Stimulated activated CD8-positive, alpha-beta memory T cell treated with anti-CD3 and anti-CD28 coated beads, Interleukin-4, amount 100 ng/mL, for 1 hour (primary cell): ENCODE measurements at places on chromosomes 7 and 10.

GRCh38 chr7:156091519-156092080 is 279.3 kb upstream of the SHH start:
- no peak for DNase-seq

DNA sequence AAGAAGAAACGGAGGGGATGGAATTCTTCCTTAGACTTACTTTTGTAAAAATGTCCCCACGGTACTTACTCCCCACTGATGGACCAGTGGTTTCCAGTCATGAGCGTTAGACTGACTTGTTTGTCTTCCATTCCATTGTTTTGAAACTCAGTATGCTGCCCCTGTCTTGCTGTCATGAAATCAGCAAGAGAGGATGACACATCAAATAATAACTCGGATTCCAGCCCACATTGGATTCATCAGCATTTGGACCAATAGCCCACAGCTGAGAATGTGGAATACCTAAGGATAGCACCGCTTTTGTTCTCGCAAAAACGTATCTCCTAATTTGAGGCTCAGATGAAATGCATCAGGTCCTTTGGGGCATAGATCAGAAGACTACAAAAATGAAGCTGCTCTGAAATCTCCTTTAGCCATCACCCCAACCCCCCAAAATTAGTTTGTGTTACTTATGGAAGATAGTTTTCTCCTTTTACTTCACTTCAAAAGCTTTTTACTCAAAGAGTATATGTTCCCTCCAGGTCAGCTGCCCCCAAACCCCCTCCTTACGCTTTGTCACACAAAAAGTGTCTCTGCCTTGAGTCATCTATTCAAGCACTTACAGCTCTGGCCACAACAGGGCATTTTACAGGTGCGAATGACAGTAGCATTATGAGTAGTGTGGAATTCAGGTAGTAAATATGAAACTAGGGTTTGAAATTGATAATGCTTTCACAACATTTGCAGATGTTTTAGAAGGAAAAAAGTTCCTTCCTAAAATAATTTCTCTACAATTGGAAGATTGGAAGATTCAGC is 158.7 kb upstream of the LANCL2 start:
- no peak for DNase-seq

GRCh38 chr10:49502358-49502757 is 36.6 kb downstream of the ERCC6 start:
- DNase-seq: no peak

DNA sequence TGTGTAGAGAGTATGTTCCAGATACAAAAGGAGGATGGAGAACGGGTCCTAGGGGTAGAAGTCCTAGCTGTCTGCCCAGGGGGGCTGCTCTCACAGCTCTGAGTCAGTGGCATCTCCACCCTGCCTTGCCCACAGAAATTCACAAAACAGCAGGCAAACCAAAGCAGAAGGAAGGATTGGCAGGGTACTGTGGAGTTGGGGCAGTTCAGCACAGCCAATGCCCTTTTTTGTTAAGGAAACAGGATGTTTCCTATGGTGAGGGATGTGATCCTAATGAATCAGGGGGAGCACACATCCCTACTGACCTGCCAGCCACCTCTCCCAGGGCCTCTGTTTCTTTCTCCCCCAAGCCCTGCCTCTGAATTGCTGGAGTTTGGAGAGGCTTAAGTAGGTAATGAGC is 457.6 kb downstream of the PLXNA4 start:
- no peak for DNase-seq

DNA sequence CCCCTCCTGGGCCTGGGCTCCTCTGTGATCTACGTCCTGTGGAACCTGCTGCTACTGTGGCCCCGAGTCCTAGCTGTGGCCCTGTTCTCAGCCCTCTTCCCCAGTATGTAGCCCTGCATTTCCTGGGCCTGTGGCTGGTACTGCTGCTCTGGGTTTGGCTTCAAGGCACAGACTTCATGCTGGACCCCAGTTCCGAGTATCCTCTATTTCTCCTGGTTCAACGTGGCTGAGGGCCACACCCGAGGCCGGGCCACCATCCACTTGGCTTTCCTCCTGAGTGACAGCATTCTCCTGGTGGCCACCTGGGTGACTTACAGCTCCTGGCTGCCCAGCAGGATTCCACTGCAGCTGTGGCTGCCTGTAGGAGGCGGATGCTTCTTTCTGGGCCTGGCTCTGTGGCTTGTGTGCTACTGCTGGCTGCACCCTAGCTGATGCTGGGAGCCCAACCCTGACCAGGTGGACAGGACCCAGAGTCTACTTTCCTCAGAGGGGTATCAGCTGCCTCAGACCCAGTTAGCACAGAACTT is 37.8 kb upstream of the MMD2 start:
- no peak for DNase-seq

- DNase-seq: no peak
These were observed 306.4 kb downstream of the FGFR2 start for GRCh38 chr10:121291823-121292222.

GRCh38 chr7:24665564-24666294 is 91.5 kb downstream of the GSDME start:
- no peak for DNase-seq

DNA sequence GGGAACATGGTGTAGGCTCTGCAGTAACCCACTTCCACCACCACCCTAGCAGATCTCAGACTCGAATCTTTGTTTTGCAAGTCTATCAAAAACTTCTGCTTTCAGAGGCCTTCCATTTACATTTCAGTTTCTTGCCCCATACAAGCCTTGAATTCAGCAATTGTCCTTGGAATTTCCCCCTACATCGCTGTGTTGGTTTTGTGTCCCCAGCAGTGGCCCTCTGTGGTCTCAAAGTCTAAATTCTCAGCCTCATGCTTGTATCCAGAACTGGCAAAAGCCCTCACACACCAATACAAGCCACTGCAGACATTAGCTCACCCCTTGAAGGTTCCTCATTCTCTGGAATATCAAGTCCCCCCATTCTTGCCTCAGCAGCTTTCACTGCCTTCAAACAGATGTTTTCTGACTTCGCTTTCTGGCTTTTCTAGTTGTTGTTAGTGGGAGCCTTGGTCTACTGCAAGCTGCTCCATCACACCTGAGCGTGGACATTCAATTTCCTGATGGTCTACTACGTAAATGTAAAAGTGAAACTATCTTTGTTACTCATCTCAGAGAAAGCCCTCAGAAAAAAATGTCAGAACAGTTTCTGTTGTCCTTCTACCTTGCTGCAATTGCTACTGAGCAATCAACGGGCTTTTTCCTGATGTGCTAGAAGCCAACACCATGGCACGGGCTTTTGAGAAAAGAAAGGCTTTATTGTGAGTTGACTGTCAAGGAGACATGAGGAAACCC is 1.8 kb upstream of the NUB1 start:
- no peak for DNase-seq

DNA sequence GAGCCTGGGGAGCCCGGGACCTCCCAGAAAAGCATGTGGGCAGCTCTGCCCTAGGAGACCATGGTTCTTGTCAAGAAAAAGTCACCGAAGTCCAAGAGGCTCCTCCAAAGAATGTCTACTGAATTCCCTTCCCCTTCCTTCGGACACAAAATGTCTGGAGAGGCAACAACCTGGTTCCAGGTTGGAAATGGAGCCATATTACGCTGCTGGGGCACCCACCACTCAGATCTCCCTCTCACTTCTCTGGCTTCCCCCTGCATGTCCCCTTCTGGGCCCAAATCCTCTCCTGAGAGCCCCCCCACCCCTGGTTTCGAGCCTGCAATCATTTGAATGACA is 52.6 kb downstream of the RGS10 start:
- DNase-seq: no peak

DNA sequence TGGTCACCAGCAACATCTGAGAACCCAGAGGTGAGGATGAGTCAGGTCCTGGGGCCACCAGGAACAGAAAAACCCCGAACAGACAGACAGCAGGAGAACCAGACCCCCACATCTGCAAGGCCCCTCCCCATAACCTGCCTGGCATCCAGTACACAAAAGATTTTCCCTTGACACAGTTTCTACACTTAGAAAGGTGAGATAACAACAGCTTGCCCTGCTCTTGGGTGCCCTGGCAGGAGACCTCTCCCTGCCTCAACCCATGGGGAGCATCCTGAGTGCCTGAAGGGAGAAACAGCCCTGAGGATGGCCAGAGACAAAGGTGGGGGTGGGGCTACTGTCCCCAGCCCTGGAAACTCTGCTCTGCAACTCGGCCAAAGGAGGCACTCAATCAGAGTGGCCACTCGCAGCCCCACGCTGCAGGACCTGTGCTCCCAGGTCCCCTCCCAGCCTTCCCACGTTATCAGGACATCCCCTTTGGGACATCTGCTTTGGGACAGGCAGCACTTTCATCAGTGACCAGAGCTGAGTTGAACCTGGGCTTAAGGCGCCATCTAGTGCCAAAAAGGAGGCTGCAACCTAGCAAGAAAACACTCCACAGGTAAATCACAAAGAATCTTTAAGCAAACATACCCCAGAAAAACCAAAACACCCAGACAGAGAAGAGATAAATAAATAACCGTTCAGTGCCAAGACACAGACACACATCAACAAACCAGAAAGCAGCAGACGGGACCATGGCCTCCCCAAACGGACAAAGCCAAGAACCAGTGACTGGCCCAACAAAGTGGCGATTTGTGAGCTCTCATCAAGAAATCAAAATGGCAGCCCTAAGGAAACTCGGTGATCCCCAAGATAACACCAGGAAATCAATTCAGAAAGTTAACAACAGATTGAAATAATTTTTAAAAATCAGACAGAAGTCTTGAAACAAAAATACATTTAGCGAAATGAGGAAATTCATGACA is 233.7 kb downstream of the PTPRN2 start:
- DNase-seq: no peak

DNA sequence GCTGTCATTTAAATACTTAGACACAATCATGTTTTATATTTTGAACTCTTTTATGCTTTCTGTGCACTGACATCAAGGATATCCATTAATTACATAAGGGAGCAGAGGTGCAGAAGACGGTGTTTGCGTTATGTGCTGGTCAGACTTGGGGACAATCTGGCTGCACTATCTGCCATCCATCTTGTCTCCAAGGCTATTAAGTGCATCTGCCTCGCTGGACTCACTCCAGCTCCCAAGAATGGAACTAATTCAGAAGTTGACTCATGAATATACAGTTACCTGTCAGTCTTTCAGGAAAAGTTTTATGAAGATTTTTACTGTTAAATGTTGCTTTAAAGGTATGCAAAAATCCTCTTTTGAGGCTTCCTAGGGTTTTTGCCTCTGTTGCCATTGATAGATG is 391.0 kb downstream of the SUGCT start:
- DNase-seq: no peak

DNA sequence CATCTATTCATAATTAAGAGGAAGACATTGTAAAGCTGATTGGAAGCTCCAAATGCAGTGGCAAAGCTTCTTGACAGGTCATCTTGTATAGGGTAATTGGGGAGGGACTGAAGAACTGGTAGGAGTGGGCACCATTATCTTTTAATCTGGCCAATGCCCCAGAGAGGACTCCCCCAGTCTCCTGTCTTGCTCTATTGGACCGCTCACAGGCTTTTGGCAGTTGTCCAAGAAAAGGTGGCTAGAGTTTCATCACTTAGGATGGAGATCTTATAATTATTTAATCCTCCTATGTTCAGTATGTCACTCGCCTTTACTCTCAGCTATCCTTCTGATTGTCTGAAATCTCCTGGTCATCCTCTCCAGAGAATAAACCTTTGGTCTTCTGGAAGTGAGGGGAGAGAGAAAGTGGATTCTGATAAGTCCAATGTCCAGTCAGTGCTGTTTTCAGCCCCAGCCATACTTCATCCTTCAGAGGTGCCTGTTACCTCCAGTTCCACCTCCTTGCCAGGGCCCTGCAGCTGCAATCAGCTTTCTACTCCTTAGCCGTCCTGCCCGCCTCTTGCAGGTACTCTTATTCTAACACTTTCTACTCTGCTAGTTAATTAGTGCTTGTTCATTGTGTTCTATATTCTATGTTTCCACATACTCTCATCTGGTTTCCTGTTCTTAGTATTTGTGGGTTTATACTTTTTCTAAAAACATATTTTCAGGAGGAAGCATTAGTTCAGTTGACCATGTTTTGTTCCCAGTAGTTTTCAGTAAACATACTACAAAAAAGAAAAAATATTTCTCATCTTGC is 241.6 kb downstream of the NSUN6 start:
- DNase-seq: no peak

DNA sequence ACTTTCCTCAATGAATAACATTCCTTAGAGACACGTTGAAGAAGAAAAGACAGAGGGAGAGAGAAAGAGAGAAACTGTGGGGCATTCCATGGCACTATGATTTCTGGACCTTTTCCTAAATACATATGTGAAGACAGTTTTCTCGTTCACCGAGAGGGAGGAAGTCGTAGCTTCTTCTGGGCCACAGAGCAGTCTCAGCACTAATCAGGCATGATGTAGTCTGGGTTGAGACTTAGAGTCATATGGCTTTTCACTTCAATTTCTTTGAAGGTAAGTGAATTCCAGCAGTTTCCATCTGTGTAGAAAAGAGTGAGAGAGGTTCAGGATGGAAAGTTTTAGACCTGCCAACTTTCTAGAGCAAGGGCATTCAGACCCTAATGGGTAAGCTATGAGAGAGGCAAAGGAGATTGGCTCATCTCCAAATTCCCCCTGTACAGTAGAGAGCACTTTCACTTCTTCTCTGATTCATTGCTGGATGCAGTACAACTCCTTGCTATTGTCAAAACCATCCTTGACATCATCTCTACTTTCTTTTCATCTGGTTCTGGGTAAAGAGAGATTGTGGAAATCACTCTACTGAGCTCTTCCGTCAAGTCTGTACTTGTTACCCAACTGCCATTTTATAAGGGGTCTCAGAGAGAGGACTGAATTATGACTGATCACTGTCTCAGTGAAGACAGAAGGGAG is 31.5 kb upstream of the OR9A4 start:
- no peak for DNase-seq
